A549 treated with GW870086 at 1 μM for 4 hours (cell line): ENCODE measurements at places on chromosomes 2 and 18. TPM values are rescaled to one million over a fixed set of nuclear protein-coding genes. Genes with fewer than 3 reads are reported as not detected.

Gene OR6B2
- not detected in 5 replicates for total RNA-seq

Gene CDK5R2
- total RNA-seq = 3.2 to 6.1 TPM (median 5.3 TPM) in 5 replicates

Gene TEX44
- not detected in 5 replicates for total RNA-seq

Gene GALNT13
- total RNA-seq = 7.0 to 12.5 TPM (median 9.8 TPM) in 5 replicates

Gene DCDC2C
- total RNA-seq = 0.19 to 0.68 TPM (median 0.30 TPM) in 3 of 5 replicates, not detected in the others

Gene PHLPP1
- total RNA-seq = 5.8 to 7.6 TPM (median 7.3 TPM) in 5 replicates

Gene AGXT
- not detected in 5 replicates for total RNA-seq

Gene REG3G
- not detected in 5 replicates for total RNA-seq

Gene FOXD4L1
- total RNA-seq = 0.24 to 0.56 TPM (median 0.30 TPM) in 5 replicates

Gene REEP1
- total RNA-seq = 0.77 to 1.1 TPM (median 1.1 TPM) in 5 replicates

Gene KCNK3
- total RNA-seq = 0.46 to 1.2 TPM (median 0.68 TPM) in 5 replicates

Gene INHA
- total RNA-seq = 0.18 to 0.47 TPM (median 0.36 TPM) in 5 replicates

Gene ZSWIM2
- total RNA-seq = not detected in 5 replicates

Gene C2orf49
- 9.3 to 15.0 TPM (median 12.9 TPM) in 5 replicates for total RNA-seq
